ENCODE measurements at places on chromosomes 3 and 15. TPM values are rescaled to one million over a fixed set of nuclear protein-coding genes. Genes with fewer than 3 reads are reported as not detected.

DAZL gene
- not detected for total RNA-seq

EPM2AIP1 gene
- total RNA-seq, result 26.5 TPM

SKOR1 gene
- total RNA-seq, result 0.08 TPM

DNAJA4 gene
- 0.65 TPM for total RNA-seq

GP5 gene
- 0.49 TPM for total RNA-seq

NANOGP8 gene
- total RNA-seq, result not detected

DTWD1 gene
- total RNA-seq, result 12.5 TPM

TTLL13 gene
- total RNA-seq, result 0.09 TPM

GOLGA6L7 gene
- total RNA-seq, result not detected

SLC22A14 gene
- total RNA-seq, result not detected

SPINK8 gene
- total RNA-seq, result not detected

DZIP1L gene
- total RNA-seq, result 38.2 TPM

ITIH4 gene
- not detected for total RNA-seq

ITGB5 gene
- total RNA-seq, result 308 TPM

OR5AC2 gene
- not detected for total RNA-seq

MYLK gene
- 74.7 TPM for total RNA-seq

CCDC33 gene
- total RNA-seq, result not detected

SKIL gene
- total RNA-seq, result 25.3 TPM

PLA2G4F gene
- not detected for total RNA-seq

KLF15 gene
- 3.2 TPM for total RNA-seq

ROPN1 gene
- not detected for total RNA-seq

SLC6A20 gene
- not detected for total RNA-seq

PLSCR2 gene
- total RNA-seq, result not detected

LSG1 gene
- total RNA-seq, result 41.9 TPM

SLC28A1 gene
- total RNA-seq, result not detected

KY gene
- 1.6 TPM for total RNA-seq

PATL2 gene
- 0.72 TPM for total RNA-seq

AGTR1 gene
- 3.2 TPM for total RNA-seq

MYEF2 gene
- 5.1 TPM for total RNA-seq

TRAT1 gene
- not detected for total RNA-seq

MKRN3 gene
- 0.65 TPM for total RNA-seq

SLITRK3 gene
- not detected for total RNA-seq

OR5K2 gene
- not detected for total RNA-seq

KIF15 gene
- 17.1 TPM for total RNA-seq
